Frontal cortex (tissue), 4 donors: ENCODE measurements at places on chromosomes 4 and X. TPM values are rescaled to one million over a fixed set of nuclear protein-coding genes. Genes with fewer than 3 reads are reported as not detected.

The SHROOM3 gene
- total RNA-seq = 9.8 TPM

The DCAF12L1 gene
- 0.41 TPM for total RNA-seq

The GYPE gene
- 1.2 TPM for total RNA-seq

The ANOS1 gene
- 23.2 TPM for total RNA-seq

DNA sequence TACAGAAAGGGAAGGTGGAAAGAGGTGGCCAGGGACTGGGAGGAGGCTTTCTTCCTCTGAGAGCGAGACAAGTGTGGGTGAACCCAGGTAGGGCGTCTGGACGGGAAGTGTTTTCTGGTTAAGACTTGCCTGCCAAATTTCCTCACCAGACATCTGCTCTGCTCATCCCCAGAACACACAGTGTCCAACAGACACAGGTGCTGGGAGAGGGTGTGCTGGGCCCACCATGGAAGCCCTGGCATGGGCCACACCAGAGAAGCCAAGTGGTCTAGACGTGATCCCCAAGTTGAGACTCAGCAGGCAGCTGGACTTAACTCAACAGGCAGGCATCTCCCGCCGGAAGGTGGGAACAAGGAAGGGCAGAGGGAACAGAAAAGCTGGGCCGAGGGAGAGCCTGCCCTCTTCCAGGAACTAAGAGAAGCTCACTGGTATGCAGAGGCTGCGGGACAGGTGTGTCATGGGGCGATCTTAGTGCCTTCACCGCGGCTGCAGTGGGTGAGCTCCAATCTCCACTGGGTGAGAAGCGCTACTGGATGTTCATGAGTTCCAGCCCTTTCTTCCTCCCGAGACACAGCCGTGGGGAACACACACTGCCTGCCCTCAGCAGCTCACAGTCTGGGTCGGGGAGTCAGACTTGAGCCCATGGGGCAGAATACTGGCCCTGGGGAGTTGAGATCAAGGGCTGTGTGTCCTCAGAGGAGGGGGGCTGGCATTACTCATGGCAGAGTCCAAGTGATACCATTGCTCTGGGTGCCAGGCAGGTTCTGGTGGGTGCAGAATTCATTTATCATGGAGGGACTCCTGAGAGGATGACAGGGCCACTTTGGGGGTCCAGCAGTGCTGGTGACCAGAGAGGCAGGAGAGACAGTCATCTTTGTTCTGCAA lies 110.2 kb downstream of the CPZ start:
- no peak for DNase-seq

DNA sequence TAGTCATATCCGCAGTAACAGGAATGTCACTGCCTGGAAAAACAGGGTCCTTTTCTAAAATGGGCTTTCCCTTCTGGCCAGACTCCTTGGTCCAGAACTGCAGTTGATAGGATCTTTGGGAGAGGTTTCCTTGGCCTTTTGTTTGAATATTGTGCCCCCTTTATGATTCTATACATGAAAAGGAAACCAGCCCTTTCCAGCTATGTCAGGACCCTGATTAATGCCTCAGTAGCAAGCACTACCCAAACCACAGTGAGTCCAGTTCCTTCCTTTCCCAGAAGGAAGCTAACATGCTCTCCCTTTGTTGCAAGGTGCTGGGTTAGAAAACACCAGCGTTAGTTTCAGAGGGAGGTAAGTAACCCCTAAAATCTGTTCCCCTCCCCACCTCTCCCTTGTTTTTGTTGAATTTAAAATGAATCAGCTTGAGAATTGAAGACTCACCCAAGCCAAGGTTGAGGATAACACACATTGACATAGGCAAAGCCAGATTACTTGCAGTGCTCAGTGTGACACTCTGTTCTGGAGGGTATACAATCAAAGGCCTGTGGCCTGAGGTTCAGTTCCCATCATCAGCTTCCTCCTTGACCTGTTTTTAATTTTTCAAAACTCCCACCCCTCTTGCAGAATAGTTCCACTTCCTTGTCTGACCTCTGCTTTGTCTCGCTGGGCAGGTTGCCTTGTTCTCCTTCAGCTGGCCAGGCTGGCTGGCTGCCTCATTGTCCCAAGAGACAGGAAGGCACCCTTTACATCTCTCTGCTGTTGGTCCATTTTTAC lies 87.6 kb upstream of the PLAC1 start:
- no peak for DNase-seq

DNA sequence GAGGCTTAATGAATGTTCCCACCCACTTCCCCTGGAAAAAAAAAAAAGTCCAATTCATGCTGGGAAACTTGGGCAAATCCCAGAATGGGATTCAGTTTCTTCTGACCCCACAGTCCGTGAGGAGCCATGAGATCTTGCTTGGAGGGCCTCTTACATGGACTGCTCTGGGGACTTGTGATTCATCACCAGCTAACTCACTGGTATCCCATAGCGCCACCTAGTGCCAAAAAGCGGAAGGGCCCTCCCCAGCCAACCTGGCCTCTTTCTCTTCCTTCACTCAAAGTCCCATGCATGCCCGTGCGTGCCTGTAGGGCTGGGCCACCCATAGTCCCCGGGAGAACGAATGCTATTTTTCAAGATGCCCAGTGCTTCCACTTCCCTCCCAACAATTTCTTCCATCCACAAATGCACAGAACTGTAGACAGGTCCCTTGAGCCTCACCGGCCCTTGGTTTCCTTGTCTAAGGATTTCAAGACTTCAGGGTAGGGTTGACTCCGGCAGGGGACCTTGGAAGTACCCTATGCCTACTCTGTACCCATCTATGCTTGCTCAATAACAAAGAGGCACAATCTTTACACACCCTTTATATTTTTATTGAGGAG lies 5.1 kb downstream of the RTL5 start:
- DNase-seq = peak; percentile 63

- DNase-seq = no peak
Measured at GRCh38 chr4:65561164-65561563, 109.1 kb downstream of the EPHA5 start.

The DEFB131A gene
- total RNA-seq = not detected

DNA sequence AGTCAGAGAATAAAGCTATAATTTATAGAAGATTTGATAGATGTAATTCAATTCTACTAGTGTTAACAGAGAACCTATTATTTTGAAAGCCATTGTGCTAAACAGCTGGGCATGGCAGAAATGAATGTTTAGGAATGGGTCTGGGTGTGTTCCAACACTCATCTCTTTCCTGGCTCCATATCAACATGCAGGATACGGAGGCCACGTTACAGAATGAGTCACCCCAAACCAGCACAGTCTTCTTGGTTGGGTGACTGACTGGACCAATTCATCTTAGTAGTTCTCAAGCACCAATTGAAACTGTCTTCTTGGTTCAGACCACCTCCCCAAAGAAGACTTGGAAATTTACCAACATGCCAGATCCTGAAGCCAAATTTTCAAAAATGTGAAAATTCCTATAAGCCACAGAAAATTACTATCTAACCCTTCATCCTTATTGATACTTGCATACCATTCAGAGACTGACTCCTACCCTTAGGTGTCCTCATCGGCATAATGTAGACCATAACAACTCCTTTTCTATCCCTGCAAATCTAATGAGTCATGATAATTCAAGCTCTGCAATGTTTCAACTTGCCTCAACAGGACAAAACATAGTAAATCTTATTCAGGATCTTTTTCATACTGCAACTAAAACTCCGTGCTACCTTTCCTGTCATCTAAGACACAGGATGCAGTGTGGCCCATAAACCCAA lies 52.0 kb upstream of the ATOH1 start:
- DNase-seq = no peak

The GLRB gene
- 44.0 TPM for total RNA-seq

The CDS1 gene
- total RNA-seq = 8.6 TPM

The SMIM10L2A gene
- 9.0 TPM for total RNA-seq

GRCh38 chrX:103363046-103363445 lies 6.7 kb downstream of the TCEAL9 start:
- DNase-seq = no peak

GRCh38 chrX:137748827-137749226 lies 182.9 kb downstream of the ZIC3 start:
- DNase-seq = no peak

The TMPRSS11B gene
- not detected for total RNA-seq

The TENT5D gene
- total RNA-seq = not detected

The CLDN34 gene
- not detected for total RNA-seq

- no peak for DNase-seq
Measured at GRCh38 chrX:23953908-23954269, 46.1 kb downstream of the CXorf58 start.

DNA sequence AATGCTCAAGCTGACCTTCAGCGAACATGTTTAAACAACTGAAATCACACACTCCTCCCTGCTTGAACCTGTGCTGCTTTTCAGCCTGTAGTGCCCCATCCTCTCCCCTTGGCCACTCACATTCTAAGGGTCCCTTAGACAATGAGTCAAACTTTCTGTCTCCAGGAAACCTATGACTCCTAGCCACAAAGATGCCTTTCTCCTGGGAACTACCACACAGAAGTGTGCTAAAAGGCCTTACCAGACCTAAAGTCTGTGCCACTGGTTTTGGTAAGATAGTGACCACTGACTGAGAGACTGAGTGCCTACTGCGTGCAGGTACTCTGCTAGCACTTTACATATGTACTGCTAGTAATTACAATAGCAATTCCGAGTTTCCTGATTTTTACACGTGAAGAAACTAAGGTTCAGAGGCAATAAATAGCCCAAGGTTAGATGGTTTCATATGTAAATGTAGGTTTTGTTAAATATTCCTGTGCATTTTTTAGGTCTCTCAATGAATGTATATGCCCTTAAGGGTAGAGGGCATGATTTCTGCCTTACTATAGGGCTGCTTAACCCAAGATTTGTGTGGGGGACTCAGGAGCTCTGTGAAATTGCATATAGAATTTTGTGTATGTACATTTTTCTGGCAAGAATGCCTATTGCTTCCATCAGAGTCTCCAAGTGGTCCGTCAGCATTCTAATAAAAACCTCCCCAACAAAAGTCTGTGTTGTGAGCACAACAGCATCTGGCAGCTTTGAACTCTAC lies 71.1 kb downstream of the NSG1 start:
- no peak for DNase-seq

The PHOX2B gene
- not detected for total RNA-seq

- no peak for DNase-seq
Measured at GRCh38 chr4:113069212-113069892, 19.9 kb downstream of the ANK2 start.

- DNase-seq = no peak
Measured at GRCh38 chr4:19888587-19888986, 363.1 kb upstream of the SLIT2 start.

The CPLX1 gene
- total RNA-seq = 1.2 TPM

The STIM2 gene
- total RNA-seq = 22.8 TPM

DNA sequence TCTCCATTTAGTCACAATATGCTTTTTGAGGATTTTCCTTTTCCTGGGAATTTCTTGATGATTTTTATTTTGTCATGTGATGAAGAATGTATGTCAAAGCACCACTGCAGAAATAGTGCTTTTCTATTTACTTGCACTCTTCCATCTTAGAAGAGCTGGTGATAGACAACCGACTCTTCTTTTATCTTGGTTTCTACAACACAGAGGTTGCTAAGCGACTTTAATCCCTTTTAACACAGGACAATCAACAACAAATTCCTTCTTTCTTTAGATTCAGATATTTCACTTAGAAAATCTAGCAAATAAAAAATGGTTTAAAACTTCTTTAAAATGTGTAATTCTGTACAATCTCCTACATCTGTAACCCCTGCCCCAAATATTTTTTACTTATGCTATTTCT lies 34.6 kb downstream of the TET2 start:
- no peak for DNase-seq

The CLGN gene
- 4.5 TPM for total RNA-seq

The H2AZ1 gene
- total RNA-seq = 119 TPM

GRCh38 chr4:4311193-4311592 lies 21.1 kb downstream of the ZBTB49 start:
- no peak for DNase-seq

- DNase-seq = no peak
Measured at GRCh38 chr4:124682384-124682783, 30.1 kb downstream of the ANKRD50 start.

DNA sequence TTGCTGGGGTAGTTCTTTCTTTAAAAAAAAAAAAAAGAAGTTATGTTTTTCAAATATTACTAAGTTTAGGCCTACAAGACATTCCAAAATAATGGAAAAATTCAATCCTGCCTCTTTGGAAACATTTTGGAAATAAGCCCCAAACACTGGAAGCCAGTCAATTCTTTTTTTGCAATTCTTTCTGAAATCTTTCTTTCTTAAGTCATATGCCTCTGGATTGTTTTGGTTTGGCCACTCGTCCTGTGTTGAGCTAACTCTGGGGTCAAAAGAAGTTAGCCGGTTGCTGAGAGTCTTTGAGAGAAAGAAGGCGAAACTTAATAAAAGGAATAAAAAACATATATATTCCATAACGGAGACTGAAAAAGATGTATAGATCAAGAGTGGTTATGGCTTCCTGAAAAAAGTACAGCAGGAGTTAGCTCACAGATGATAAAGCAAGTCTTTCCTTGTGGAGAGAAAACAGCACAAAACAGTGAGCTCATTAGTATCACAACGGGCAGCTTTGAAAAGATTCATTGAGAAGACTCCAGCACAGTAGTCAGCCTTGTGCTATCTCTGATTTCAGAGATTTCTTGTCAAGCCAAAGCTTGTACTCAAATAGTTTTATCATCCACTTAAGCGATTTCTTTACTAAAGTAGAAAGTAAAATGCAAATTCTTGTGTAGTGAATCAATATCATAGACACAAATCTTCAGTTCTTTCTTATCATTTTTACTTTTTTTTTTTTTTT lies 64.8 kb downstream of the PLS3 start:
- no peak for DNase-seq

DNA sequence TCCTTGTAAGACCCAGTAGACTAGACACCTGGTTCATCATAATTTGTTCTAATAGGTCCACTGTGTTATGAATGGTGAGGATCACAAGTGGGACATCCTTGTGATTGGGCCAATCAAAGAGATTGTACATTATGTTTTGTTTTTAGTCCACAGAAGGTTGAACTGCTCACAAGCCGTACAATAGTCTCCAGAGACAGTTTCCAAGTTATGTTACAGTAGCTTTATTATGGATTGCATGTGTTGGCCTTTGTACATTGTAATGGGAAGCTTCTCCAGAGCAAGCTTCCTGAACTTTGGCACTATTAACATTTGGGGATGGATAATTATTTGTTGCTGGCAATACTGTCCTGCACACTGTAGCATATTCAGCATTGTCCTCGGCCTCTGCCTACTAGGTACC lies 86.1 kb downstream of the MAGEB10 start:
- no peak for DNase-seq

The SSX2 gene
- not detected for total RNA-seq

GRCh38 chr4:116328261-116328860 lies 757.0 kb downstream of the TRAM1L1 start:
- DNase-seq = no peak

GRCh38 chrX:57104921-57105398 lies 16.4 kb downstream of the SPIN2B start:
- no peak for DNase-seq

The DUSP9 gene
- total RNA-seq = 2.9 TPM

DNA sequence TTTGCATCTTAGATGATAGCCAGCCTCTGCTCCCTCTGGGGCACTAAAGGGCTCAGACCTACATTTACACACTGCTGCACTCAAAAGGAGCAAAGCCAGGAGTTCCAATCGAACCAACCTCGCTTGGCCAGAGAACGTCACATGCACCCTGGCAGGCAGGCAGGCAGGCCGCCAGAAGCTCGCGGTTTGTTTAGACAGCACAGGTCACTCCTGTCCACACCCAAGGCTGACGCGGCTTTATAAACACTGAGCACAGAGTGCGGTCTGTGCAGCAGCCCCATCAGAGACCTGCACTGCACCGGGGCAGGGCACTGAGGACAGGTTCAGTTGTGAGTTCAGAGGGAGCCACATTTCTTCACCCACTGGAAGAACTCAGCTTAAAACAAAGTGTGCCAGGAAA lies 143.9 kb downstream of the BCOR start:
- no peak for DNase-seq

The PFKFB1 gene
- 0.41 TPM for total RNA-seq

- no peak for DNase-seq
Measured at GRCh38 chr4:154014407-154015321, 225.8 kb upstream of the SFRP2 start.

The SYP gene
- total RNA-seq = 151 TPM
